Anterior cingulate cortex (tissue), 58 donors: ENCODE measurements at places on chromosomes 3 and 15.

DNA sequence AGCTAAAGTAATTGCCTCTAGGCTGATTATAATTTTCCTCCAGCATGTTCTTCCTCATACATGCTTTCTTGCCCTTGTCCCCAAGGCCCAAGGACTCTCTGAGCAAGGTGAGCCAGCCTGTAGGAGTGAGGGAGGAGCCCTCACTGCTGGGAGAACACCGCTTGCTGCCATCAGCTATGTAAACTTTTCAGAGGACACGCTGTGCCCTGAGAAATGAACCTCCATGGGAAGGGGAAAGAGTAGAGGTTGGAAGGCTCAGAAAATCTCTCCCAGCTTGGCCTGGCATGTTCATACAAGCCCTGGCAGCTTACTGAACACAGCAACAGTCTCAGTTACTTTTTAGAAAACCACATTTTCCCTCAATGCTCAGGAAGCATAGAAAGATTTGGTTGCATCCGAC, 103.0 kb upstream of the SLC24A5 start:
- no peak for DNase-seq

GRCh38 chr15:27323801-27324200, 352.8 kb downstream of the GABRG3 start:
- no peak for DNase-seq

- DNase-seq: no peak
Observed at GRCh38 chr15:67433495-67434099, 87.3 kb upstream of the C15orf61 start.

DNA sequence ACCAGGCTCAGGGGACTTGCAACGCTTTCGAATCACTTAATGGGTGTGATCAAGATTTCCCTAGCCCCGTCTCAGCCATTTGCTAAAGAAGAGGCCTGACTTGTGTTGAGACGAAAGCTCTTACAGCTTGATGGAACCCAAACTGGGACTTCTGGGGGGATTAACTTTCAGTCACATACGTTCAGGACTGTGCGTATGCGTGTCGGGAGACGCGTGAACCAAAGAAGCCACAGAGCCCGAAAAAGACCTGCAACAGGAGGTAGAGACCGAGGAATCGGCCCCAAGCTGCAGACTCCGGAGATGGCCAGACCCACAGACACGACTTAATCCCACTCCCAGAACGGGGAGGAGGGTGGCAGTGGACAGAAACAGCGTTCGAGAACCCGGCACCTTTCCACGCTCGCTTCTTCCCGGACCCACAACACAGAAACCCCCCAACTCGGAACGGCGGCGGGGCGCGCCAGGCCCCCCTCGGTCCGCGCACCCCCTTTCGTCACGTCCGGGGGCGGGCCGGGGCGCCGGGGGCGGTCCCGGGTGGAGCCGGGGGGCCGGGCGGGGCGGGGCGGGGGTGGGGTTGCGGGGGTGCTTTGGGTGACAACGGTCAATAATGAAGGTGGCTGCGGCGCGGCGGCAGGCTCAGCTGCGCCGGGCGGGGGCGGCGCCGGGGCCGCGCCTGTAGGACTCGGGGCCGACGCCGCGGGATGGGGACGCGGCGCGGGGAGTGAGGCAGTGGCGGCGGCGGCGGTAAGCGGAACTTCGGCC, at the start of gene ATP11B:
Gene ATP11B, plus strand, starts transcription at position 604 of the 762 bp plus-strand sequence. CDS start 256 bp downstream, outside the sequence.
- peak; percentile 75 for DNase-seq

DNA sequence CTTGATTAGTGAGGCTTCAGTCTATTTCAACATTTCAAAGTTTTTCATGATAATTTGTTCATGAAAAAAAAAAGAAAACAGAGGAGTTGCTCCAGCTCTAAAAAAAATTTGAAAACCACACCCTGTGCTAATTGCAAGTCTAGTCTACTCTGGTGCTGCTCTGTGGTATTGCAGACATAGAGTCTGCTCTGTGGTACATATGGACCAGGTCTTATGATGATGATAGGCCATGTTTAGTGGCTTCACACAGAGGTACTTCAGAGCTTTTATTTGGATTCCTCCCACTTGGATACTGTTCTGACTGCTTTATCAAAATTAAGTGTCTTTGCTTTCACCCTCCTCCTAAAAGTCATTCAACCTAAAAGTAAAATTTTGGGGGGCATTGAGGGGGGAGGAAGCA, 160.8 kb downstream of the ALCAM start:
- no peak for DNase-seq

DNA sequence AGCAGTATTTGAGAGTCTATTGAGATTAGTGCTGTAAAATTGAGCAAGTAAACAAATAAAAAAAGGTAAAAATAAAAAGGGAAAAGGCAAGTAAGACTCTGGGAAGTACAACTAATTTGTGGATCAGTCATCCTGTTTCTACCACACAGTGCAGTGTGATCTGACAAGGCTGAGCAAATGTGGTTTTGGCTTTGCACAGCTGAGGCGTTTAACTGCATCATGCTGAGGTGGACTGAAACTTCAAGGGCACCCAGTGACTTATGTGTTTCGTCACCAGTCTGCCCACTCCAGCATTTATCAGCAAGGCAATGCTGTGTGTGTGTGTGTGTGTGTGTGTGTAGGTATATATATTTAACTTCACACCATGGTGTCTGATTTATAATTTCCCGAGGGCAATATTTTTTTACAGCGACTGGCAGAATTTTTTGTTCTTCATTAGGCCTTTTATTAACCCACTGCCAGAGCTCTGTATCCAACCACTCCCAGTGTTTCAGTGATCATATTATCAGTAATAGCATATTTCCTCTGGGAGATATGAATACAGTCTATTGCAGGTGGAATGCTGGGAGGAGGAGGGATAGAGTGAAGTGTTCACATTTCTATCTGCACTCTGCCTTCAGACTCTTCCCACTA, 131.5 kb upstream of the SATB1 start:
- DNase-seq: no peak

GRCh38 chr3:106829206-106829605, 548.0 kb upstream of the CCDC54 start:
- DNase-seq: no peak

DNA sequence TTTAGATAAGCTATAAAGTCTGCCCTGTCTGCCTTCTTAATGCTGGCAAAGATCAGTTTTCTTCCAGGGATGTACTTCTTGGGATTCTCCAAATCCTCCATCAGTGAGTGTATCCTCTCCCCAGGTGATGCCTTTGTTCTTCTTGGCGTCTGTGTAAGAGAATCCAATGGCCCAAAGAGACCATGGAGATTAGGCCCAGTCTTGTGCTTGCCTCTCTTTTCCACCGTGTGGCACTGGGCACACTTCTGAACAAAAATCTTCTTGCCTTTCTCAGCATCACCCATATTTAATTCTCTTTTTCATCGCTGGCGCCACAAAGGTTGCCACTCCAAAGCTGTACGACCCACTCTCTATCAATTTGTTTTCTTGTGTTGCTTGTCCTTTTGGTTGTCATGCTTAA, 32.2 kb upstream of the TAMM41 start:
- DNase-seq: no peak

DNA sequence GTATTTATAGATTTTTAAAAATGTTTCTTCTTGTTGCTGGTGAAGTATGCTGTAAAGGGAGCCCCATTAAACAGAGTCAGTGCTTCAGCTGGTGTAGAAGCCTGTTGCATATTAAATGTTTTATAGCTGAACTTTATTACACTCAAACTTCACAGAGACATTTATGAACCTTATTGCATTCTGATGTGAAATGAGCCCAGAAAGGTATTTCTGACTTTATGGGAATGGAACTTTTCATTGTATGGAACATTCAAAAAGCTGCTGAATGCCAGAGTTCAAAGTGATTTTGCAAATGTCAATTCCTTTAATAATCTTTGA, 329.3 kb upstream of the RASGRP1 start:
- no peak for DNase-seq

- no peak for DNase-seq
Observed at GRCh38 chr3:58635371-58636285, 30.9 kb downstream of the FAM3D start.

DNA sequence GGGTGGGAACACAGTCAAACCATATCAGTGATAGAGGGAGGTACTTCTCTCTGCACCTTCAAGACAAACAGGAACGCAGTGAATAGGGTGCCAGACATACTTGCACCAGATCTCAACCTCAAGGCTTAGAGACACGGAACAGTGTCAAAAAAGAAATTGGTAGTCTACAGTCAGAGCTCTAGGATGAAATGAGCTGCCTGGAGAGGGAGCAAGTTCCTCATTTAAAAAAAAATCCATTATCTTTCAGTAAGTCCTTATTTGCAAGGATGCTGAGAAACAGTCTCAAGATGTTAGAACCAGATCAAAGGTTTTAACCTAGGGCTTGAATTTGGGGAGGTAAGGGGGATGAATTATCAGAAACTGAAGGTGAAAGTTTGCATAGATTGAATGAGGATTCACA, 20.2 kb upstream of the LMCD1 start:
- no peak for DNase-seq
